ENCODE measurements at places on chromosomes 16 and 17. TPM values are rescaled to one million over a fixed set of nuclear protein-coding genes. Genes with fewer than 3 reads are reported as not detected.

- H3K4me3 ChIP-seq = no peak overlapping the region
- H3K36me3 ChIP-seq = peaks cover 21% of the 10 kb centered on the region
- no peak for DNase-seq
- no peak overlapping the region for H3K27ac ChIP-seq
Measured at GRCh38 chr17:18323507-18324139, 8.5 kb downstream of the SMCR8 start.

DNA sequence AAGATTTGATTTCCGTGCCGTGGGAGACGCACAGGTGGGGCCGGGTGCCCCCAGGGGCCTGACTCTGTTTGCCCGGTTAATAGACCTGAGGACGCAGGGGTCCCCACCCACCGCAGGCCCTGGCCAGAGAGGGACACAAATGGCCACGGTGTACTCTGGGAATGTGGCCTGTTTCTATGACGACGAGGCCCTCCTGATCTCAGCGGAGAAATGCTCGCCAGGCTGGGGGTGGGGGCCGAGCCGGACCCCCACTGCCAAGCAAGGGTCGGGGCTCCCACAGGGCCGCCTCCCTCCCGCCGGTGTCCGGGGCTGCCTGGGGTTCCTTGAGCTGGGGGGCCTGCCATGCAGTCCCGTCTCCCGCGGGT, 24.5 kb upstream of the C1QTNF8 start:
- H3K27me3 ChIP-seq = no peaks in the 10 kb centered on the region
- no peaks in the 10 kb centered on the region for H3K36me3 ChIP-seq
- no peak overlapping the region for H3K27ac ChIP-seq
- no peak for DNase-seq

- H3K36me3 ChIP-seq = no peaks in the 10 kb centered on the region
- no peak for DNase-seq
- H3K27ac ChIP-seq = no peak overlapping the region
- H3K4me1 ChIP-seq = no peaks in the 10 kb centered on the region
- no peak overlapping the region for H3K4me3 ChIP-seq
- no peaks in the 10 kb centered on the region for H3K27me3 ChIP-seq
Measured at GRCh38 chr16:54097774-54098173, 188.8 kb downstream of the IRX3 start.

DNA sequence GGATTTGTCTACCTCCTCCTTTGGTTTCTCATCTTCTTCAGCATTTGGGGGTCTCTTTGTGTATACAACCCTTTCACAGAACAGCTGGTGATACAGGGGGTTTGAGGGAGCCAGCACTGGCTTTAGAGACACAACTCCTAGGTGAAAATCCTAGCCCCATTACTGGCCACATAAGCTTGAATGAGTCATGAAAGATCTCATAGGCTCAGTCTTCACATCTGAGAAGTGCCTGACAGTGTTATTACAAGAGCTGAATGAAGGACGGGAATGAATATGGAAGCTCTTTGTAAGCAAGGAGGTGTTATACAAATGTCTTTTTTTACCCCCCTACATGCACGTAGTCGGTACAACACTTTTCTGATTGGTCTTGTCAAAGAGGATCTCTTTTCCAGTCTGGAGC, 1.7 kb upstream of the B4GALNT2 start:
- no peak for DNase-seq
- no peaks in the 10 kb centered on the region for H3K36me3 ChIP-seq
- H3K27me3 ChIP-seq = peaks cover 76% of the 10 kb centered on the region

UTS2R gene
- not detected for total RNA-seq

NPIPA8 gene
- total RNA-seq = 3.5 TPM

Measured in esophagus squamous epithelium (tissue), 5 donors.